NCI-H187 (cell line): ENCODE measurements at places on chromosomes 3 and 15.

DNA sequence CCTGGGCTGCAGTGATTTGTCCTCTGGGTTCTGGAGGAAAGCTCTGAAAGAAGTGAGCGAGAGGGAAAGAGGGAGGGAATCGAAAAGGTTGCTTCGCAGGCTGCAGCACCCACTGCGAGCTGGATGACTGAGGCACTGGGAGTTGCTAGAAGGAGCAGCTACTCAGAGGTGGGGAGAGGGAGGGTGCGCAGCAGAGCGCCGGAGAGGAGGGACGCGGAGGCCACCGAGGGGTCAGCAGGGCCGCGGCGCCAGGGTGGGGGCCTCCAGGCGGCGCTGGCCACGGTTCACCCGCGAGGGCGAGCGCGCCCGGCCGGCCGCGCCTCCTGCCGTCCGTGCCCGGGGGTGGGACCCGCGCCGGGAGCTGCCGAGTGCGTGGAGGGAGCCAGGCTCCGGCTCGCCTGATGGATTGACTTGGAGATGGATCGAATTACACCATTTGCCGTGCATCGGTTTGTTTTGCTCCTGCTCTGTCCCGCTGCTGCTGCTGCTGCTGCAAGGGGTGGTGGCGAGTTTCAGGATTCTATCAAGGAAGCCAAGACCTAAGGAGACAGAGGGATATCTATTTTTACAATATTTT lies at the start of gene SEMA6D:
Gene SEMA6D (plus strand): TSS at position 470 of the 577 bp plus-strand sequence. CDS start 42,294 bp downstream, outside the sequence.
- DNase-seq = peak; percentile 52

DNA sequence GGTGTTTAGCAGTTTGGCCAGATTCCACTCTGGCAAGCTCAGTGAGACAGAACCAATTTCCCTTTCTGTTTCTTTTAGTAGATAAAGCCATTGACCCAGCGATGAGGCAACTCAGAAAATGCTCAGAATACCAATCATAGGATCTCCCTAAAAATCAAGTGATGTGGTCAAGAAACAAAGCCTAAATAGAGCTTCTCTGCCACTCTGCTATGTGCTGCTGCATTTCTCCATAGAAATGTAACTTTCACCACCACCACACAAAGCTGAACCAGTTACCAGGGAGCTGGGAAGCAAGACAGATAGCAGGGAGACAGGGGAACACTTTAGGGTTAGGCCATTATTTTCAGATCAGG lies 109.8 kb downstream of the RPL22L1 start:
- DNase-seq = no peak

GRCh38 chr3:10804183-10804648 lies 11.8 kb upstream of the SLC6A11 start:
- no peak for DNase-seq

DNA sequence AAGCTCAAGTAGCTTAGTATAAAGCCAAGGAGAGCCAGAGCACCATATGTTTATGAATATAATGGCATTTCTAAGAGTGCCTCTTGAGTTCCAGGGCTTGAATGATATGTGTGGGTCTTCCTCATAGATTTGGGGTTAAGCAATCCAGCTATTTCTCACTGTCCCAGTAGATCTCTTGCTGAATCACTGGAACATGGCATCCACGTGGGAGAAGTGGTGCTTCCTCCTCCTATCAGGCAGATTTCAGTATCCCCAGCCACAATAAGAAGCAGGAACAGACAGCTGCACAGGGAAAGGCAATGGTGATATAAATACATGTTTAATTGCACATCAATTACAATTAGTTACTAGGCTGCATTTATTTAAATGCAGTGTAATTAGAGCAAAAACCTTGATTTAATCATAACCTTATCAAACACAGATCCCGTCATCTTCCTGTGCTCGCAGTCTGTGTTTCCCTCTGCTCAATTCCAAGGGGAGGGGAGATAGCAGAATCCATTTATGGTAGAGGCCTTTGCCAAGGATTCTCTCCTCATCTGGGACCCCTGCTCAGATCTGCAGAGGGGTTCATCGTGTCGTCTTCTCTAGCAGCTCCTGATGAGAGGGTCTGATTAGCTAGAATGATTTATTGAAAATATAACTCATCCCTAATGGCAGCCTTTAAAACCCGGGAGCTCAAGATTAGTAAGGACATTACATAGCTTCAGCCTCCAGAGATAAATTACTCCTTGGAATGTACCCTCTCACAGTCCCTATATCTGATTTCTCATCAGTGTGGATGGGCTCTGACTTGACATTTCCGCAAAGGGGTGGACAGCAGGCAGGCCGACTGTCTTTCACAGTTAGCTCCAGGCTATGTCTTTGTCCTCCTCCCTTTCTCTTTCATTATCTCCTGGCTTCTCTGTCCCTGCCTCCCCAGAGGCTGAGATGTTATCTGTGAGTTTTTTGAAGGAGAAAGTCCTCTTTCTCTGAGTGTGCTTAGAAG lies 775.9 kb downstream of the AGBL1 start:
- DNase-seq = no peak

DNA sequence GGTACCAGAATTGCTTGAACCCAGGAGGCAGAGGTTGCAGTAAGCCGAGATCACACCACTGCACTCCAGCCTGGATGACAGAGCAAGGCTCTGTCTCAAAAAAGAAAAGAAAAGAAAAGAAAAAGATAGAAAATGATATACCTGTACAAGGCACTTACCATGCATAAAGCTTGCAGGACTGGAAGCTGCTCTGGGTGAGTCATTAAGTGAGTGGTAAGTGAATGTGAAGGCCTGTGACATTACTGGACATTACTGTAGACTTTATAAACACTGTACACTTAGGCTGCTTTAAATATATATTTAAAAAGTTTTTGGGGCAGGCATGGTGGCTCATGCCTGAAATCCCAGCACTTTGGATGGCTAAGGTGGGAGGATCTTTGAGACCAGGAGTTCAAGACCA lies 99.2 kb downstream of the SLMAP start:
- DNase-seq = no peak

GRCh38 chr3:47082519-47082918 lies 81.4 kb downstream of the SETD2 start:
- DNase-seq = no peak

GRCh38 chr15:77162872-77163633 lies 92.1 kb upstream of the TSPAN3 start:
- no peak for DNase-seq

DNA sequence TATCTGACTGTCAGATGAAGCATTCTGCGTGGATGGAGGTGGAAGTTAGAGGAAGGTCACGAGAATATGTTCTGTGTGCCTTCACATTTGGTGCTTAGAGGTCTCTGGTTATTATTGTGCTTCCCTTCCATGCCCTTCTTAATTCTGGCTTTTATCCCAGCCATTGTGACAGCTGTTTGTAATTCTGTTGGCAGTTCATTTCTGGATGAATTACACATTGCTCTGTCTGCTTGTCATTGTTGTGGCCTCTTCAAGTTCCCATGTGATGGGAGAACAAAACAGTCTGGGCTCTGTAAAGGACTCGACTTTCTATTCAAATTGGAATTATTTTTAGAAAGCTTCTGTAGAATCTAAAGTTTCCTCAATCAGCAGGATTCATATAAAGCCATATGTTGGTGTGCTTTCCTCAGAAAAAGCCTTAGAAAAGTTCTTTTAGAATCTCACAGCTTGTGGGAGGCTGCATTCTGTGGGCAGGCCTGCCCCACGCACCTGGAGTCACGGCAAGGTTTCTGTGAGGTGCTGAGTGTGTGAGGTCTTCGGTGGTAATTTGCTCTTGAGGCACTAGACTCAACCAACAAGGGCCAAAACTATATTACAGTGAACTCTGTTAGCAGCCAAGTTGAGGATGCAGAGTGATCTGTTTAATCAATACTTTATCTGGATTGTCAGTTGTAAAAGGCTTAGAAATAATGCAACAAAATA lies 397.4 kb upstream of the AZI2 start:
- DNase-seq = no peak

DNA sequence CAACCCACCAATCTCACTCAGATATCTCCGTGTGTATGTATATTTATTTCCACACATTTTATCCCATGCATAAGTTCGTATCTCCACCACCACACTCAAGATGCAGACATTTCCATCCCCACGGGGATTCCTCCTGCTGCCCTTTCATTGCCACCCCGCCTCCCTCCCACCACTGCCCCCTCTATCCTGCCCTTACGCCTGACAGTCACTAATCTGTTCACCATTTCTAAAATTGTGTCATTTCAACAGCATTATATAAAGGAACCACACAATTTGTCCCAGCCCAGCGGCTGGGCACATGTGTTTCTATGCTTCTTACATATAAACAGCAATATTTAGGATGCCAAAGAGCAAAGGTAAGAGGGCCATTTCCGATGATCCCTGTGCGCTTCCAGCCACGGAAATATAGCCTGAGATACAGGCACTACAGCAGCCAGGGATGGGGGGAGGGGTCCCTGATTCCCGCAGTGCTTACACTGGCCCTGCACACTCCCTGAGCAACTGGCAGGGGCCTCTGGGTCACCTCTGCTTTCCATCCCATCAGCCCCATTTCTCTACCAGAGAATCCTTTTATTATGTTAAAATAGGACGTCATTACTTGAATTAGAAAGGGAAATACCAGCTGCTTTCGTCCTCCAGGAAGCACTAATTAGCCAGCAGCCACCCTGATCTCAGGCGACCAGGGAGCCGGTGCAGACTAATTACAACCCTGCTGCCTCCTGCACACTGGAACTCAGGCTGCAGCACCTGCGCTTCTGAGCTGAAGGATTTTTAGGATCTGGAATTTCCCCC lies 372.0 kb upstream of the ATP10A start:
- no peak for DNase-seq

DNA sequence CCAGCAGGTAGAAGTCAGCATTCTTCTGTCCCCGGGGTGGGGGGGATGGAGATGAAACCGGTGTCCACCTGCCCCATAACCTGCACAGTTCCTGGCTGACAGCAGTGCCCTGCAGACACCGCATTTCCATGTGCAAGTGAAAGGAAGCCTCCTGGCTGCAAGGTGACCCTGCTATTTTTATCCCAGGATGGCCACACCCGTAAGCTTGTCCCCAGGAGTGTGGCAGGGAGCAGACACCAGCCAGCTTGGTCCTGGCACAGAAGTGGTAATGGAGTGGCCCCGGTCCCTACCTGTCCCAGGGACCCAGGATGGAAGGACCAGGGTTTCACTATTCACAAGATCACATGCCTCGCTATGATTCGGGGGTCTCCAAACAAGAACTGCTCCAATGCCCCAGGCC lies 85.3 kb upstream of the RPL32 start:
- no peak for DNase-seq

- DNase-seq = no peak
Observed at GRCh38 chr3:13019243-13020095, 53.8 kb downstream of the IQSEC1 start.

GRCh38 chr3:98022978-98023820 lies 11.9 kb downstream of the GABRR3 start:
- peak; percentile 75 for DNase-seq

DNA sequence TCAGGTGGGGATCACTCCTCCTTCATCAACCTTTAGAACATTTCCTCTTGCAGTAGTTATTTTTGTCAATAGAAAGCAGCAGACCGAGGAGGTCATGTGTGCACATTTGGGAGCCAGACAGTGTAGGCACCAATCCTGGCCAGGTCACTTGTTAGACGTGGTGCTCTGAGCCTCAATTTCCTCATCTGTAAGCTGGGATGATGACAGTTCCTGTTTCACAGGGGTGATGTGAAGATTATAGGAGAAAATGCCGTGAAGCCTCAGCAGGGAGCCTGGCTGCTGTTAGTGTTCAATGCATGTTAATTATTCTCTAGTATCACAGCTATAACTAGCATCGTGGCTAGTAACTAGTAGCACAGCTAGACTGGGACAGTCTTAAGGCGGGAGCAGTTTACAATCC lies 64.7 kb downstream of the ATP2B2 start:
- DNase-seq = no peak

- DNase-seq = no peak
Observed at GRCh38 chr3:110598847-110599490, 472.6 kb upstream of the NECTIN3 start.

DNA sequence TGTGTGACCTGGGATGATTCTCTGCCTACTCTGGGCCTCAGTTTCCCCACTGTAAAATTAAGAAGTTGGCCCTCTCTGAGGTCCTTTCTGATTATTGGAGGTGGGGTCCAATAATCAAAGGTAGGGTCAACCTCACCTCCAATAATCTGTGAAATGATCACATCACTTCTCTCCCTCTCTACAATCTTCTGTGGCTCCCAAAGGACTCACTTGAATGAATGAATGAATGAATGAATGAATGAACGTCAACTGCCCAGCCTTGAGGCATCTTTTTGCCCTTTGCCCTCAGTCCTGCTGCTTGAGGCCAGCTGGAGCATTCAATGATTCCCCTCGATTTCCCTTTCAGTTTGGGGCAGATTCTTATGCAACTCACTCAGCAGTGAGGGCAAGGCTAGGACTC lies 26.7 kb upstream of the GRIP2 start:
- no peak for DNase-seq

- no peak for DNase-seq
Observed at GRCh38 chr3:60431599-60431958, 819.7 kb downstream of the FHIT start.

GRCh38 chr3:32818229-32818969 lies 602 bp downstream of the TRIM71 start:
- DNase-seq = no peak

DNA sequence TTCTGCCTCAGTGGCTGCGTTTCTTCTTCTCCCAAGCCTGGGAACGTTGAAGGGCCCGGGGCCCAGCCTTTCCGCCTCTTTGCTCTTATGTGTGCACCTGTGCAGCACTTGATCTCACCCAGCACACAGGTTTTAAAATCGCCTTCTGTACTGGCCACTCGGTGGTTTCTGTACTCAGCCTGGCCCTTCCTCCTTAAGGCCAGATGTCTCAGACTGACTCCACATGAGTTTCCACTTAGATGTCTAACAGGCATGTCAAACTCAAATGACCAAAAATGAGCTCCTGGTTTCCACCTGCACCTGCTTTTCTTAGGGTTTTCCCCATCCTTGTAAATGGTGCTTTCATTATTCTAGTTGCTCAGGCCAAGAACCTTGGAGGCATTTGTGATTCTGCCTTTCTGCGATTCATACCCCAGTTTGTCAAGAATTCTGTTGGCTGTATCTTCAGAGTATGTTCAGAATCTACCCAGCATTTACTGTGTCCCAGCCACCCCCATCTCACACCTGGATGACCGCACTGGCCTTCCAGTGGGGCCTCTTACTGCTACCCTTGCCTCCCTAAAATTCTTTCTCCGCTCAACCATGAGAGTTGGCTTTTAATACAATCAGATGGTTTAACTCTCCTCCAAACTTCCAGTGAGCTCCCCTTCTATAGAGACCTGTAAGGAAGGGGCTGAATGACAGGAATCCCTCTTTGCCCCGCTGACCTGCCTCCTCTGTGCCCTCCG lies 2.2 kb upstream of the TRAK1 start:
- no peak for DNase-seq

DNA sequence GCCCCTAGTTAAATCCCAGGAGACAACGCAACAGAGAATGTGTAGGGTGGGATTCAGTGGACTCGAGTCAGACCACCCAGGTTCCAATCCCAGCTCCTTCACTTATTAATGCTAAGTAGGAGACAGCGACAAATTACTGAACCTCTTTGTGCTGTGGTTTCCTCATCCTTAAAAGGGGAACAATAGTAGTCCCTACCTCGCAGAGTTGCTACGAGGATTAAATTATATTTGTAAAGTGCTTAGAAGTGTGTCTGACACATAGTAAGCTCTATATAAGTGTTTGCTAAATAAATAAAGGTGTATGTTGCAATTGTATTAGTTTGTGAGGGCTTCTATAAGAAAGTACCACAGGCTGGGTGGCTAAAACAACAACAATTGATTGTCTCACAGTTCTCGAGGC lies 58.0 kb upstream of the PPARG start:
- DNase-seq = no peak
